ENCODE measurements at places on chromosomes 2 and 18. TPM values are rescaled to one million over a fixed set of nuclear protein-coding genes. Genes with fewer than 3 reads are reported as not detected.

GRCh38 chr18:35371412-35372195 is 5.5 kb downstream of the ZNF396 start:
- no peak for DNase-seq

DNA sequence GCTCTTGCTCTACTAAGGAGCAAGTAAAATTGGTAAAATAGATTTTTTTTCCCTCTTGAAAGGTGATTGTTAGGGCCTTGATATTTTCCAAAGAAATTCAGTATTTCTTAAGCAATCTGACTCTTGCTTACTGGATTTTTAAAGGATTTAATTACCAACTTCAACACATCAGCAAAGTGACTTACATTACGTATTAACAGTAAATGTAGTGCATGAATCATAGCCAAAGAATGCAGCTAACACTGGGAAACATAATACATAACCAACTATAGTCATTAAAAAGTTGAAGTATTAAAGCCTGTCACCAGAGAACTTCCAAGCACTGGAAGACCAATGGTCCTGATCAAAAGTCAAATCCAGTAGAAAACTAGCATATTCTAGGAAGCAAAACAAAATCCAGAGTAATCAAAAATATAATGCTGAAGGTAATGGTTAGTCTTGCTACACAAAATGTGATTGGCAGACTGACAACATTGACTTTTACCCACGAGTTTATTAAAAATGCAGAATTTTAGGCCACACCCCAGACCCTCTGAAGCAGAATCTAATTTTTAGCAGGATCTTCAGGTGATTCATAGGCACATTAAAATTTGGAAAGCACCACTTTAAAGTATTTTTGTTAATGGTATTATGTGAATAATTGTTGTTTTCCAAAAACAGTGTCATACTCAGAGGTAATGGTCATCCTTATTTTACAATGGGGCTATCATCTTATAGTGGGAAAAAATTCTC is 31.8 kb upstream of the CAVIN2 start:
- DNase-seq, result no peak

DNA sequence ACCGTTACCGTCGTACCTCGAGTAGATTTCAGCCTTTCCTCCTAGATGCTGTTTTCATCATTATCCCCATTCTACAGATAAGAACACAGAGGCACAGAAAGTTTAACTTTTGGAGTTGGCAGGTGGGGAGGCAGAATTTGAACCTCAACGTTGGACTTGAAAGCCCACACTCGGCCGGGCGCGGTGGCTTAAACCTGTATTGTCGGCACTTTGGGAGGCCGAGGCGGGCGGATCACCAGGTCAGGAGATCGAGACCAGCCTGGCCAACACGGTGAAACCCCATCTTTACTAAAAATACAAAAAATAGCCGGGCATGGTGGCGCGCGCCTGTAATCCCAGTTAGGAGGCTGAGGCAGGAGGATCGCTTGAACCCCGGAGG is 11.5 kb downstream of the CATIP start:
- no peak for DNase-seq

- DNase-seq, result no peak
Measured at GRCh38 chr2:127796389-127796788, 14.6 kb downstream of the WDR33 start.

- no peak for DNase-seq
Measured at GRCh38 chr18:805755-806110, 6.3 kb downstream of the YES1 start.

- DNase-seq, result no peak
Measured at GRCh38 chr18:55587418-55588110, 428 bp downstream of the TCF4 start.

DNA sequence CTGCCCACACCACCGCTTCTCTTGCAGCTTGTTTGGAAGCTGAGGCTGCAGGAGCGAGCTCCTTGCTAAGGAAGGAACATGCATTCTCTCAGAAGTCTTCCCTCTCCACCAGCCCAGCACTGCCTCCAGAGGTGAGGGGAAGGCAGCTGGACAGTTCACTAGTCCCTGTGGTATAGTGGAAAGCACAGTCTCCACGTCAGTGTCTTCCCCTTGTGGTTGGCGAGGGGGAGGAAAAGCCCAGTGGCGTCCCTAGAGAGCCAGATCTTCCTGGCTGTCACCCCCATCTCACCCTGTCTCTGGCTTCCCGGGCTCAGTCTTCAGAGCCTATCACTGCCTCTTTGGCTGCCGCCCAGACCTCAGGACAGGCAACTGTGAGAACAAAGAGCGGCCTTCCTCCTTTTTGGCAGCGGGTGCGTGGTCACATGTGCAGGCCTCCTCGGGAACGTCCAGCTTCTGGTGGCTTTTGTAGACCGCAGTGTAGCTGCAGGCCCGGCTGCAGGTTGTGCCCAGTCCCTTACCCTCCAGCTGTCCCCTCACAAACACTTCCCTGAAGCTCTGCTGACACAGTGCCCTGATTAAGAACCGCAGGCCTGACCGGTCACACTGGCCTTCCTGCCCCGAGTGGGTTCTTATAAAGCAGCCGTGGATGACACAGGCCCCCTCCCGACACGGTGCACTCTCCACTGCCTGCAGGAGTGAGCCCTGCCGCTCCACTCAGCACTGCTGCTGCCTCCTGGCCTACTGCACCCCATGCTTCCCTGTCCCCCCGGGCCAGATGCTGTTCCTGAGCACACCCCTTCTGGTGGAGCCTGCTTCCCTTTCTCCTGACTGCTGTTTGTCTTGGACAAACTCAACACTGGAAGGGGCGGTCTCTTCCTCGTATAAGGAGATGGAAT is 90.9 kb downstream of the RNF144A start:
- DNase-seq, result no peak

The TUBA3D gene
- not detected for total RNA-seq

The TLX2 gene
- total RNA-seq, result 0.82 TPM

The IKZF2 gene
- total RNA-seq, result 13.4 TPM

The SLC66A3 gene
- 10.0 TPM for total RNA-seq

Data from activated T-helper 2 cell treated with anti-CD3 and anti-CD28 coated beads, Interferon-gamma antibody, Interleukin-2, Interleukin-4, amounts not matched to agents 10 μg/mL and 5 μg/mL and 100 μg/mL, durations not matched to agents 14 hours and 24 hours and 36 hours (primary cell).